Metanephros (tissue), 2 donors: ENCODE measurements at places on chromosomes 12 and 14. TPM values are rescaled to one million over a fixed set of nuclear protein-coding genes. Genes with fewer than 3 reads are reported as not detected.

Gene RERGL
- total RNA-seq, result 7.4 TPM

Gene GLTP
- 37.0 TPM for total RNA-seq

Gene RPL10L
- not detected for total RNA-seq

Gene SCN8A
- 3.7 TPM for total RNA-seq

Gene CRACR2A
- 1.8 TPM for total RNA-seq

Gene PAN2
- total RNA-seq, result 73.3 TPM

Gene VRTN
- not detected for total RNA-seq

Gene WSCD2
- total RNA-seq, result 7.6 TPM

Gene ARPC3
- 155 TPM for total RNA-seq

Gene APOLD1
- total RNA-seq, result 24.1 TPM

Gene PRH2
- 0.70 TPM for total RNA-seq

Gene SSTR1
- total RNA-seq, result 0.99 TPM

Gene ANP32D
- not detected for total RNA-seq

Gene CD27
- total RNA-seq, result 0.12 TPM

Gene NINJ2
- 3.6 TPM for total RNA-seq

Gene SAMD15
- 5.3 TPM for total RNA-seq

Gene PAX9
- total RNA-seq, result 0.53 TPM

Gene RBP5
- 17.7 TPM for total RNA-seq

Gene TMEM63C
- 0.35 TPM for total RNA-seq

Gene EID3
- total RNA-seq, result 4.8 TPM

Gene MYF5
- 6.3 TPM for total RNA-seq

Gene SYCP3
- total RNA-seq, result 0.12 TPM

Gene WDHD1
- total RNA-seq, result 6.4 TPM

Gene DEPDC4
- 5.1 TPM for total RNA-seq

Gene POLE
- 79.2 TPM for total RNA-seq

Gene TGFB3
- total RNA-seq, result 16.5 TPM

Gene CLEC4D
- total RNA-seq, result 1.8 TPM

Gene FBLN5
- total RNA-seq, result 153 TPM

Gene TDRD9
- total RNA-seq, result 1.5 TPM

Gene GON7
- total RNA-seq, result 16.0 TPM

Gene NYNRIN
- total RNA-seq, result 37.2 TPM

Gene FOXG1
- 0.06 TPM for total RNA-seq

Gene GLI1
- 13.4 TPM for total RNA-seq

Gene MGAT4C
- total RNA-seq, result 3.4 TPM

Gene SLCO1B3
- not detected for total RNA-seq

Gene OR6C2
- not detected for total RNA-seq

Gene WASHC3
- total RNA-seq, result 45.3 TPM

Gene SLC25A47
- total RNA-seq, result not detected

Gene PTGDR
- 1.5 TPM for total RNA-seq

Gene CMA1
- total RNA-seq, result not detected

Gene CIROP
- total RNA-seq, result not detected

Gene NANOG
- 0.06 TPM for total RNA-seq

Gene AMIGO2
- 18.5 TPM for total RNA-seq

Gene CD163L1
- total RNA-seq, result 5.8 TPM

Gene LRRC23
- 7.8 TPM for total RNA-seq

Gene KERA
- total RNA-seq, result 2.7 TPM

Gene NAV3
- 46.5 TPM for total RNA-seq

Gene TC2N
- 22.1 TPM for total RNA-seq

Gene ZFHX2
- 1.3 TPM for total RNA-seq

Gene CCDC77
- 12.9 TPM for total RNA-seq

Gene PIK3C2G
- 8.4 TPM for total RNA-seq

Gene ACSM4
- not detected for total RNA-seq

Gene PZP
- 1.6 TPM for total RNA-seq

Gene ZBTB39
- 8.9 TPM for total RNA-seq

Gene ESR2
- 0.88 TPM for total RNA-seq

Gene NR1H4
- total RNA-seq, result 11.8 TPM
